ENCODE measurements at places on chromosomes 5 and 9.

- DNase-seq = no peak
Measured at GRCh38 chr5:171593976-171594375, 174.5 kb downstream of the FGF18 start.

GRCh38 chr9:13674926-13675637 lies 395.6 kb upstream of the MPDZ start:
- no peak for DNase-seq

GRCh38 chr9:132201139-132201538 lies 39.3 kb downstream of the NTNG2 start:
- DNase-seq = no peak

- peak; percentile 38 for DNase-seq
Measured at GRCh38 chr5:126544087-126544740, 50.8 kb downstream of the ALDH7A1 start.

DNA sequence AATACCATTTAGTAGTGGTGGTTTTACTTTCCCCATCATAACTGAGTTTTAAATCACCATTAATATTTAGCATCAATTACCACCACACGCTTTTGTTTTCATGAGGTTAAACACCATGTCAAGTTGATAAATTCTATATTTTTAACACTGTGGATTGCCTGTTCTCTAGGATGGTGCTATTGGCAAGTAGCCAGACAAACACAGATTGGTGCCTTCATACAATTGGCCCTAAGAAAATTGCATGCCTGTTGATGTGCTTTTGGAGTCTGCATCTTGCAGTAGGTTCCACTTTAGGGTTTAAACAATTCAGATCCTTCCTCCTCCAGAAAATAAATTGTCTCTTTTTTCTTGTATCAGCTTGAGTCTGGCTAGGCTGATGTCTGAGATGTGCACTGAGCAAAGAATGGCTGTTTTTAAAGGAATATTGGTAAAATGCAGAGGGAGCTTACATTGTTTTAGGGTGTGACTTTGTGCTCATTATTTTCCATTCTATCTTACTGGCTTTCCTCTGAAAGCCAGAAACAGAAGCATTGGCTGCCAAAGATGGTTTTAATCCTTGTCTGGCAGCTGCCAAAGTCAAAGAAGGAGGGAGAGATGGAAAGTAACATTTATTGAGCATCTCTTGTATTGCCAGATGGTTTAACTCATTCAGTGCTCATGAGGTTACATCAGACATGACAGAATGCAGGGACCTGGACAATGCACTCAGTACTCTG lies 19.6 kb upstream of the MAN2A1 start:
- DNase-seq = no peak

- no peak for DNase-seq
Measured at GRCh38 chr9:109969573-109970237, 189.7 kb downstream of the PALM2AKAP2 start.

GRCh38 chr5:89755024-89755423 lies 654.5 kb downstream of the CETN3 start:
- DNase-seq = no peak

DNA sequence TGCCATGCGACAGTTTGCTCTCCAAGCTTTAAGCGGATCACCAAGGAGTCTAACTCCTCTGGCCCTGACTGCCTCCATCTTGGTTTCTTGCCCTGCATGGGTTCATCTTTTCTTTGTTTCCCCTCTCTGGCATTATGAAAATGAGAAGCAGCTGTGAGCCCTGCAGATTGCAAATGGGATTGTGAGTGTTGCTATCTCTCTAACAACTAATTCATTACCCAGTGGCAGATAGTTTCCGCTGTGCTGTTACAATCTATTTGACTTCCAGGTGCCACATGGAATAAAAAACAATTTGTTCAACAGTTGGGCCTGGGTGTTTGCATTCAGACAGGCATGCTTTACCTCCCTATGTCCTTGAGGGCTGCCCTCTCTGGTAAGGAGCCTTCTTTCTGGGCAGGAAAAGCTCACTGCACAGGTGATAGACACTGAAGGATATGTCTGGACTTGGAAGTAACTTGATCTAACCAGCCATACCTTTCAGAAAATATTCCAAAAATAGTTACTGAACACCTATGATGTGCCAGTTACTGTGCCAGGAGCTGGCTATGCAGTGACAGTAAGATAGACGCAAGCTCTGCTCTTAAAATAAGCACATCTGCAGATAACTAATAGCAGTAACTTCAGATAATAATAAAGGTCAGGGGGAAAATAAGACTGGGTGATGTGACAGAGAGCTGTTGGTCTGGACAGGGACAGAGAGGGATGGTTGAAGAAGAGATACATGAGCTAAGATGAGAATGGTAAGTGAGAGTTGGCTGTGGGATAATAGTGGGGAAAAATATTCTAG lies 40.1 kb downstream of the GRIA1 start:
- DNase-seq = no peak

DNA sequence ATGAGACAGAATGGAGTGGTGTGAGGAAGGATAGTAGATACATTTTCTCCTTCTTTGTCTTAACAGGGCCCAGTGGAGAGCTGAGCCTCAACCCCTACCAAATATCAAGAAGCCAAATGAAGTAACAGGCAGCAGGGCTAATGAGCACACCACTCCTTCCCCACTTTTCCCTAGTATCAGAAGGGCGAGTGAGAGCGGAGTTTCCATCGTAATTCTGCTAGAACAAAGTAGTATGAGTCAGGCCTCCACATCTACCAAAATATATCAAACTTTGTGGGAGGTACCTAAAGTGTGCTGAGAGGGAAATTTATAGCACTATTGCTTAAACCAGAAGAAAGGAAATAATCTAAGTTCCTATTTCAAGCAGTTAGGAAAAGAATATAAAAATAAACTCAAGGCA lies 769.0 kb upstream of the RGMB start:
- DNase-seq = no peak

GRCh38 chr5:91302305-91302704 lies 80.8 kb downstream of the ARRDC3 start:
- no peak for DNase-seq

- DNase-seq = no peak
Measured at GRCh38 chr5:134148986-134149539, 27.7 kb downstream of the SKP1 start.

DNA sequence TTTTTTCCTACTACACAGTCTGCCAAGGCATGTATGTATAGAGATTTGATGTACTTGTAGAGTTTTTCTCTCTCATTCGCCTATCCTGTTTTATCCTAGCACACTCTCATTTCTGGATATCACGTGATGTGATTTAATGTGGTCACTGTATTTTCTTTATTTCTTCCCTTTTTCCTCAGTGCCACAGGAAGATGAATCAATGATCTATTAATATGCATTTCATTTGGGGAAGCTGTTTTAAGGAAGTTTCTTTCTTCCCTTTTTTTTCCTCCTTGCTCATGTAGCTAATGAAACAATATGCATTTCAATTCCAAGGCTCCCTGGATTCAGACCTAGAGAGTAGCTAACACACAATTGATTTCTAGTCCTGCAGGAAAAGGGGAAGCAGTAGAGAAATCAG lies 506.3 kb upstream of the WWC1 start:
- no peak for DNase-seq

GRCh38 chr9:34575241-34575640 lies 14.3 kb downstream of the CNTFR start:
- DNase-seq = no peak

- DNase-seq = no peak
Measured at GRCh38 chr5:24347158-24347557, 297.6 kb downstream of the CDH10 start.

GRCh38 chr5:10611290-10611689 lies 47.4 kb downstream of the ANKRD33B start:
- no peak for DNase-seq

DNA sequence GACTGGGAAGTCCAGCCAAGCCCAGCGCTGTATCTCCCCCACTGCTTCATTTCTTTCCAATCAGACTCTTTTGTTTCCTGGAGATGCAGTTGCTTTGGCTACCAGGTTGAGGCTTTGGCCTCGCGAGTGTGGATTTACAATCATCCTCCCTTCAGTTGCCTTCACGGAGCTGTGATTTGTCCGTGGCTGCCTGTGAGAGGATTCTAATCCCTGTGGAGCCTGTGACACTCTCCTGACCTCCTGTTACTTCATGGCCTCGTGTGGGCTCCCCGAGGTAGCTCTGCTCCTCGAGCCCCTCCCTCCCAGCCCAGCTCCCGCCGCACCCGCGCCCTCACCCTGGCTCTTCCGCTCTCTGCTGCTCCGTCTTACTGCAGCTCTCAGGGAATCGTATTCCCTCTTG lies 107.2 kb upstream of the STC2 start:
- DNase-seq = no peak

GRCh38 chr5:17214893-17215292 lies 2.5 kb upstream of the BASP1 start:
- DNase-seq = no peak

GRCh38 chr5:35029333-35029732 lies 18.4 kb downstream of the AGXT2 start:
- no peak for DNase-seq

- DNase-seq = no peak
Measured at GRCh38 chr5:123868267-123868666, 356.3 kb downstream of the CSNK1G3 start.

DNA sequence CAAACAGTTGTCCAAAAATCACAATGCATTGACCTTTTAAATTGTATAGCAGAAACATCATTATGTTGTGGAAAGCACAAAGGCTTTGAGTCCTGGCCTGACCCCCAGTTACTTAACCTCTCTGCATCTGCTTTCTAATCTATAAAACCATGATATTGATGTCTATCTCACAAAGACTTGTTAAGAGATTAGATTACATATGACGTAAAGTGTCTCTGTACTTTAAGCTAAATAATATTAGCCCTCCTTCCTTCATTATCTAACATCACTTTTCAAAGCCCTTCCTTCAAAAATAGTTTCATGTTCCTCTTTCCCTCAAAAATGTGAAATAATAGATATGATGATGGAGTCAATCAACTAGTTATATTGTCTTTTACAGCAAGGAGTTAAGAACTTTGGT lies 3.4 kb downstream of the ADAMTS6 start:
- no peak for DNase-seq

DNA sequence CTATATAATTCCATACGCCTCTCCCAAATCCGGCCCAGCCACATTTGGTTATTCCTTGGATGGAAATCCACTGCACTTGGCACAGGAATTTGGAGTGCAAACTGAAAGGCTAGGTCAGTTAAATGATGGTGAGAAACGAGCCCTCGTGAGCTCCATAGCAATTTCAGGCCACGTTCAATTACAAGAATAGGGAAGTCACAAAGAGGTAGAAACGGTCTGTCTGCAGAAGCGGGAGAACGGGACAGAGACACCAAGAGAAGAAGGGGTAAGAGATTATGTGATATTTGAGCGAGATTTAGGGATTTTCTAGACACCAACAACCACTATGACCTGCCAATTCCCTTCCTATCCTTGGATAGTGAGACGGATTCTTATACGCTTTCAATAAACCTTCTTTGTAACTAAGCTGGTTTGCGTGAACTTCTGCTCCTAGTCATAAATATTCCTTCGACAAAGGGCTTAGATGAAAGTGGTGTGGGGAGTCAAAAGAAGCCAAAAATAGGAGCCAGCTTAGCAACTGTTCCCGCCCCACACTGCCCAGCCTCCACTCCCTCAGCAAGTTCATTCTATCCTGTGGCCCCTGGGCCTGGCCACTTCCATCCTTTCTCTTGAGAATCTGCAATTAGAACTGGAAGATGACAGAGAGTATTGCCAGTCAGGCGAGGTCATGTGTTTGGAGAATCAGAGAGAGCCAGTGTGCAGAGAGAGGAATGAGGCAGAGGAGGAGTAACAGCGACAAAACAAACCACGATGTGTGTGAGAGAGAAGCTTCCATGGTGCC lies 118.4 kb downstream of the ZNF608 start:
- no peak for DNase-seq

GRCh38 chr9:19623941-19624340 lies 164.9 kb downstream of the SLC24A2 start:
- DNase-seq = no peak

DNA sequence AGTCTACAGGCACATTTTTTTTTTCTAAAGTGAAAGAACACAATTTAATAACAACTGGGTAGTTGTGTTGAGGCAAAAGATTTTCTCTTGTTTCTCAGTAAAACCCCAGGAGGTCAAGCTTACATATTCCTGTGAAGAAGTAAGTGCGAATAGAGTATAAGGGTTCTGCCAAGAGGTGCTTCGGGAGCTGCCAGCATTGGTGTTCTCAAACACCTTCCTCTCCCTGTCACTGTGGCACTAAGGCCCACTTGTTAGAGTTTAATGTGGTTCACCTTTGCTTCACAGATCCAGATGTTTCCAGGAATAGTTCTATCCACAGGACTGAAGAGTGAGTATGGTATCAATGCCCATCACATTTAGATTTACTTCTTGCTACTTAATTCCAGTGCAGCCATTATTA lies 91.7 kb upstream of the C6 start:
- no peak for DNase-seq

- DNase-seq = no peak
Measured at GRCh38 chr9:89807101-89807395, 202.2 kb downstream of the GADD45G start.

DNA sequence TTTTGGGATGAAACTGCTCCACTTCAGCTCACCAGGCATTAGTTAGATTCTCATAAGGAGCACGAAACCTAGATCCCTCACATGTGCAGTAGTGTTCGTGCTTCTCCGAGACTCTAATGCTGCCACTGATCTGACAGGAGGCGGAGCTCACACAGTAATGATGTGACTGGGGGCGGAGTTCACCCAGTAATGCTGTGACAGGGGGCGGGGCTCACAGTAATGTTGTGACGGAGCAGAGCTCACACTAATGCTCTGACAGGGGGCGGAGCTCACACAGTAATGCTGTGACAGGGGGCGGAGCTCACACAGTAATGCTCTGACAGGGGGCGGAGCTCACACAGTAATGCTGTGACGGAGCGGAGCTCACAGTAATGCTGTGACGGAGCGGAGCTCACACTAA lies 27.1 kb upstream of the LRRC14B start:
- no peak for DNase-seq

DNA sequence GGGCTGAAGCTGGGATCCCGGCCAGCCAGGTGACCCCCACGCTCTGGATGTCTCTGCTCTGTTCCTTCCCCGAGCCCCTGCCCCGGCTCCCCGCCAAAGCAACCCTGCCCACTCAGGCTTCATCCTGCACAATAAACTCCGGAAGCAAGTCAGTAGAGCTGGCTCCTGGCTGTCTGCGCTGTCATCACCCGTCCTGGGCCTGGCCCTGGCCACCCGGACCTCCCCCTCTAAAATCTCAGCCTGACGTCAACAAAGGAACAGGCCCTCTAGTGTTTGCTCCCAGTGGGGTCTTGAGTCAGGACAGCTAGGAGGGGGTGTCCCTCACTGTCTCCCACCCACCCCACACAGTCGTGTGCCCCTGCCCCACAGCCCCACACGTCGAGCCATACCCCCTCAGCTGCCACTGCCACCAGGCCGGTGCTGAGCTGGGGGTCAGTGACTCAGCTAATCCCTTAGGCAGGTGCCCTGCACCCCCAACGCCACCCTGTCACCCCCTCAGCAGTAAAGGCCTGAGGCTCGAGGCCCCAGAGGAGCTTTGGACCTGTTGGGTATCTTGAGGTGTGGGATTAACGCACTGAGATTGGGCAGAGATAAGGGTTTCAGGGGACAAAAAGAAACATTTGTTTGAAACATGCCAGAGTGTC lies 1.1 kb upstream of the LCNL1 start:
- DNase-seq = no peak

DNA sequence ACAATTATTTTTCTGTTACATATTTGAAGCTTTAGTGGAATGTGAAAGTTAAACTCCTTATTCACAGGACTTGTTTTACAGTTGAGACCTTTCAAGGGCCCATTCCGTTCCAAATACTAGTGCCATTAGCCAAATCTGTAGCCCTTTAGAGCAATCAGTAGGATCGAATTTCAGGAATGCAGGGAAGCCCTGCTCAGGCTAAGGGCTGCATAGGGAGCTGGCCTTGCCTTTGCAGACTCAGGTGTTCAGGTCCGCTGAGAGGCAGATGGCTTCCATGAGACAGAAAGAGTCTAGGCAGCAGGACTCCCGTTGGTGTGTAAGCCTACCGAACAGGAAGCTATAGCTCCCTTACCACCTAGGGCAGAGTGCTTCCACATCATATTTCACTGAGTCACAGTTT lies 150.1 kb upstream of the SLC27A6 start:
- no peak for DNase-seq

All from GM13977 (cell line).